Heart left ventricle (tissue), 16 donors: ENCODE measurements at places on chromosomes 6 and 20. TPM values are rescaled to one million over a fixed set of nuclear protein-coding genes. Genes with fewer than 3 reads are reported as not detected.

The ABHD16B gene
- total RNA-seq = not detected

The SYNE1 gene
- total RNA-seq = 88.1 TPM

The CTCFL gene
- not detected for total RNA-seq

The KHDRBS2 gene
- total RNA-seq = not detected

The LY6G6F gene
- not detected for total RNA-seq

GRCh38 chr20:1930165-1930564 lies 35.0 kb downstream of the SIRPA start:
- no peak for DNase-seq

GRCh38 chr6:43170417-43170930 lies 595 bp upstream of the SRF start:
- DNase-seq = peak; percentile 83

DNA sequence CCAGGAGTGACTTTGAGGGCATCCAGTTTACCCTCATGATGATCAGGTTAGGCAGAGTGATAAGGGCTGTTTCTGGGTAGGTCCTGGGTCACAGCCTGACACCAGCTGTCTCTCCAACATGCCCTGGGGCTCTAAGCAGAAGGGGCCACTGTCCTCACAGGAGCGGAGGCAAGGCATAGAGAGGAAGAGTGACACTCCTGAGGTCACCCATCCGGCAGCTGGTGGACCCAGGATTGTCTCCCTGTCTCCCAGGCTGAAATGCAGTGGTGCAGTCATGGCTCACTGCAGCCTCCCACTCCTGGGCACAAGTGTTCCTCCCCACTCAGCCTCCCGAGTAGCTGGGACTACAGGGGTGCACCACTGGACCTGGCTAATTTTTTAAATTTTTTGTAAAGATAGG lies 12.0 kb downstream of the DLGAP4 start:
- no peak for DNase-seq

- DNase-seq = no peak
Observed at GRCh38 chr6:39217177-39217864, 12.0 kb downstream of the KCNK5 start.

GRCh38 chr20:40433341-40433861 lies 255.6 kb downstream of the MAFB start:
- no peak for DNase-seq

DNA sequence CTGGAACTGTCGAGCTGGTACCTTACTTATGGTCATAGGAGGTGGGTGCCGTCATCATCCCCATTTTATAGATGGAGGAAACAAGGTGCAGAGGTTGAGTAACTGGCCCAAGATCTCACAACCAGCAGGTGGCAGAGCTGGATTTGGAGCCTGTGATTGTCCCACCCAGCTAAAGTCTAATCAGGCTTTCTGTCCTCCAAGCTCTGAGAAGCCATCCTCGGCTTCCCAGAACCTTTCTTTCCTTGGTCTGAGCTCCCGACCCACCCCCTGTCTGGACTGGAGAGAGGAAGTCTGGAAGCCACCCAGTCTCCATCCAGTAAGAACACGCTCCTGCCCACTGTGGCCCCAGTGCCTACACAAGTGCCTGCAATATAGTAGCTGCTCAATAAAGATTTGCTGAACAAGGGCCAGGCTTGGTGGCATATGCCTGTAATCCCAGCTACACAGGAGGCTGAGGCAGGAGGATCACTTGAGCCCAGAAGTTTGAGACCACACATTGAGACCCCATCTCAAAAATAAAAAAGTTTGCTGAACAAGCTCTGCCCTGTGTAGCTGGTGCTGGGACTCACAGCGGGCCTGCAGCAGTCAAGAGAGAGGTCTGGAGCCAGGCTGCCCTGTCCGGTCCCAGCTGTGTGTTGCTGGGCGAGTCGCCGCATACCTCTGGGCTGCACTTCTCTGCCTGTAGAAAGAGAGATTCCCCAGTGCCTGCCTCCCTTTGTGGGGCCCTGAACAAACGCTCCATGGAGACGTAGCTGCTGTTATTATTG lies 32.5 kb upstream of the DLGAP4 start:
- no peak for DNase-seq

DNA sequence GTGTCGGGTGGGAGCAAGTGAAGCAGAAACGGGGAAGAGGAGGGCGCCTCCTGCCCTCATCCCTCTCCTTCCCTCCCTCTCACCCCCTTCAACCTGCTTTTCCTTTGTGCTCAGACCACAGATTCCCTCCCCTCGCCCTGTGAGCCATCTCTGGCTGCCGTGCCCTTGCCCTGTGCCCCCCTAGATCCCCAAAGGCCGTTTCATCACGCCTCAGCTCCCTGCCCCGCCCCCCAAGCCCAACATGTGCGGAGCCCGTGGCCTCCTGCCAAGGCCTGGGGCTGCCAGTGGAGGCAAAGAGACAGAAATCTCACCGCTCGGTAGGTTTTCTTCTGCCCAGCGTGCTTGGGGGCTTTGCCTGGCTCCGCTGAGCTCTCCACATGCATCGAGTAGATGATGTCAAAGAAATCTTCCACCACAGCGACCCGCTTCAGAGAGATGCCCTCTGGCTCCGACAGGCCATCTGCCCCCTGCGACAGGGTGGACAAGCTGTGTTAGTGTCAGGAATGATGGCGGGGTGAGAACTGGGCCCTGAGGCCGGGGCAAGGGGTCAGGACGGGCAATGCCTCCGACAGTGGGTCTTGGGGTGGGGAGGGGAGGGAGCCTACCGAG lies 57.6 kb downstream of the NOL4L start:
- no peak for DNase-seq

DNA sequence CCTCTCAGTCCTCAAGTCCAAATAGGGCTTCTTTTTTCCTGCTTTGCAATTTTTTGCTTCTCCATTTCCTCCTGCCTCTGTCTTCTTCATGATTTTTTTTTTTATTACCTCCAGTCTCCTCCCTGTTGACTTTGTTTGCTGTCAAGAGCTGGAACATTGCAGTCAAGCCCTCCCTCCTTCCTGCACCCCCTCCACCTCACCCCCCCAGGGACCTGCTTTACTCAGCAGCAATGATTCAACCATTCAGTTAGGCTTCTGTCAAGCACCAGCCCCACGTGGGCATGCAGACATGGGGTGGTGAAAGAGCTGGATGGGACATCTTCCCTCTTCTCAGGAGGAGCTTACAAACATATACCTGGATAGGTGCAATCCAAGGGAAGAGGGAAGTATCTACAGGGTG lies 142.4 kb downstream of the LRFN2 start:
- no peak for DNase-seq

GRCh38 chr6:53049415-53049814 lies 15.8 kb upstream of the FBXO9 start:
- no peak for DNase-seq
